SK-N-SH (cell line): ENCODE measurements at places on chromosomes 2 and 18. TPM values are rescaled to one million over a fixed set of nuclear protein-coding genes. Genes with fewer than 3 reads are reported as not detected.

DNA sequence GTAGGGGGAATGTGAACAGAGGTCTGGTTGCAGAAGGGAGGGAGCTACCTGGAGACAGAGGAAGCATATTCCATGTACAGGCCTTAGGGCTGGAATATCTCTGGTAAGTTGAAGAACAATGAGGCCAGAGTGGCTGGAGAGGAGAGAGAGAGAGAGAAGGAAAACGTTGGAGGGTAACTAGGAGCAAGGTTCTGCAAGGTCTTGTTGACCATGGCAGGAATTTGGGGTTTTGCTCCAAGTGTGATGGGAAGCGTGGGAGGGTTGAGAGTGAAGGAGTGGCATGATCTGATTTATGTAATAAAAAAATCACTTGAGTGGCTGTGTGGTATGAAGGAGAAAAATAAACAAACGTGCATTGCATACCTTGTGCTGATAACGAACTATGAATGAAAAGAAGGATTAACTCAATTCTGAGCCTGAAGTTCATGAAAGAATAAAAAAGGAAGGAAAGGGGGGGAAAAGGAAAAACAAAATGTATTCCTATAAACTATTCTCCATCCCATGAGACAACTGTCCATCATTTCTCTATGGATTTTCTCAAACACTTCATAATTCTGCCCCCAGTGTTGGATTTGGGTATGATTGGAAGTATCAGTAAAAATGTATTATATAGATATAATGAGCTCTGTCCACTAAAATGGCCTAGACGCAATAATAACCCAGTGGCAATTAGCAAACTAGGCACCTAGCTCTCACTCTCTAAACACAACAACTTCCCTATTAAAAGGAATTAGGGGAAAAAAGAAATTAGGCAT is 59.7 kb upstream of the PMAIP1 start:
- no peaks in the 10 kb centered on the region for H3K27me3 ChIP-seq
- no peak for DNase-seq
- H3K4me3 ChIP-seq: no peak overlapping the region
- no peaks in the 10 kb centered on the region for H3K36me3 ChIP-seq

GRCh38 chr18:5095239-5095638 is 101.8 kb downstream of the AKAIN1 start:
- no peak overlapping the region for H3K4me3 ChIP-seq
- no peak overlapping the region for H3K27ac ChIP-seq
- no peaks in the 10 kb centered on the region for H3K36me3 ChIP-seq

DNA sequence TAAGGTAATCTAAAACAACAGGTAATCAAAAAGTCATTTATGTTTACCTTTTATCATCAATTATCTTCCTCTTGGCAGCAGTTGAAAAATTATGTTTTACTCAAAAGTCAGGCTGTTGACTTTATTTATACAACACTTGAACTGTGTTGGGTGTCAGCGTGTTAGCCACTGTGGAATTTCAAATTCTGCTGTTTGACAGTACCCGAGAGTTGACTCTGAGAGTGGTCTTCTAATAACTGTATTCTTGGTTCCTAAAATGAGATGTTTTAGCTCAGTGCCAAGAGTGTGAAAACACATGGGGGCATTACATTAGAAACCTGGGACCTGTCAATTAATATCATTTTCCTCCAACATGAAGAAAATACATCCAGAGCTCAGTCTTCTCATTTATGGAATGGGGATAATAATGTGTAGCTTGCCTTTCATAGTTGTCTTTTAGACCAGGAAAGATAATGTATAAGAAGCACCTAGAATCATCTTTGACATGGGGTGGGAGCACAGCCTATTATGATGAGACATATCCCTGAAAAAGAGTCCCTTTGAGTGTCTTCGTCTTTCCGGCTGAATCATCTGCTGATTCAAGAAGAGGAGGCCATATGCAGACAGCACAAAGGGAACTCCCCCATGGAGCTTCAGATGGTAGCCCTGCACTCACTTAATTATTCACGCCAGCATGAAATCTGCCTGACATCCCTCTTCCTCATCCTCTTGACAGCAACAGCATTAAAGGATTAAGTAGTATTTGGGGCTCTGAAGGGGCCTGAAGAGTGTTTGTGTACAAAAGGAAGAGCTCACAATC is 89.1 kb downstream of the AFF3 start:
- H3K4me1 ChIP-seq: no peaks in the 10 kb centered on the region; the same call in 1 of the 2 replicates
- no peak overlapping the region for H3K4me3 ChIP-seq
- no peak for DNase-seq

DNA sequence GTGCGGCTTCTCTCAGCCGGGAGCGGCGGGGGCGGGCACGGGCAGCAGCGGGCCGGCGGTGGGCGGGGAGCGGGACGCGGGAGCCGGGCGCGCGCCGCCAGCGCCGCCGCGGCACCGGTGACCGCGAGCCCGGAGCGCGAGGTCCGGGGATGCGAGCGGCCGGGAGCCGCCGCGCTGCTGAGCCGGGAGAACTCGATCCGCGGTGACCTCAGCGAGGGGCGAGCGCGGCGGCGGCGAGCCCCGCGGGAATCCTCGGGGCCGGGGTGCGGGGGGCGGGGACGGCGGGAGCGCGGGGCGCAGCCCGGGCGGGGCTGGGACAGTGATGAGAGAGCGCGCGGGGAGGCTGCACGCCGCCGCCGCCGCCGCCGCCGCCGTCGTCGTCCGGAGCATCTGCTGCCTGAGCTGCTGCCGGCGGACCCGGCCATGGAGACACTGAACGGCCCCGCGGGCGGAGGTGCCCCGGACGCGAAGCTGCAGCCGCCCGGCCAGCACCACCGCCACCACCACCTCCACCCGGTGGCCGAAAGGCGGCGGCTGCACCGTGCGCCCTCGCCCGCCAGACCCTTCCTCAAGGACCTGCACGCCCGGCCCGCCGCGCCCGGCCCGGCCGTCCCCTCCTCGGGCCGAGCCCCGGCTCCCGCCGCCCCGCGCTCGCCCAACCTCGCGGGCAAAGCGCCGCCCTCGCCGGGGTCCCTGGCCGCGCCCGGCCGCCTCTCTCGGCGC is at the start of gene MTCL1:
MTCL1 (plus strand) TSS at position 319 of the 723 bp plus-strand sequence; CDS start at position 424, 105 bp downstream.
- peaks cover 25% of the 10 kb centered on the region for H3K4me1 ChIP-seq
- H3K27ac ChIP-seq: peak within 1 kb of the TSS; percentile 86
- no peaks in the 10 kb centered on the region for H3K27me3 ChIP-seq
- DNase-seq: peak; percentile 89
- H3K4me3 ChIP-seq: peak within 1 kb of the TSS; percentile 83

GRCh38 chr2:94874277-94874997 is 3.2 kb downstream of the TEKT4 start:
- no peak overlapping the region for H3K27ac ChIP-seq
- DNase-seq: peak; percentile 89

- H3K27me3 ChIP-seq: no peaks in the 10 kb centered on the region
- DNase-seq: no peak
- no peaks in the 10 kb centered on the region for H3K4me1 ChIP-seq
- H3K27ac ChIP-seq: no peak overlapping the region
- H3K36me3 ChIP-seq: no peaks in the 10 kb centered on the region
These were observed 215.4 kb upstream of the NRXN1 start for GRCh38 chr2:51247252-51247805.

GRCh38 chr2:236642584-236643291 is 73.1 kb downstream of the ACKR3 start:
- no peak overlapping the region for H3K27ac ChIP-seq
- H3K36me3 ChIP-seq: no peaks in the 10 kb centered on the region
- no peak overlapping the region for H3K4me3 ChIP-seq
- no peak for DNase-seq
- H3K27me3 ChIP-seq: no peaks in the 10 kb centered on the region

DNA sequence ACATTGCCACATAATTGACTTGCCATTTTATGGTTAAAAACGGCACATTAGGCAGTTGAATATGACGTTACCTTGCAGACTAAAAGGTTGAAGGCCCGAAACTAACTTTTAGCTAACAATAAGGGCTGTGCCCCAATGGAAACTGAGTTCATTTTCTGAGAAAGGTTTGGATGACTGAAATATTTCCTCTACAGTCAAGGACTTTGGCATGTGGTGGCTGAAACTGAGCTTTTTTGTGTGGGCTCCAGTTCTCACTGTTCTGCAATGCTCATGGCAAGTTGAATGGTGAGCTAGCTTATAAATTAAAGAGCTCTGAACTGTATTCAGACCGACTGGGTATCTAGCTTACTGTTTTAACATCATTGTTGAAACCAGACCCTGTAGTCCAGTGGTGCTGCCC is 23.8 kb upstream of the TXNDC2 start:
- no peaks in the 10 kb centered on the region for H3K4me1 ChIP-seq
- H3K27me3 ChIP-seq: no peaks in the 10 kb centered on the region
- H3K36me3 ChIP-seq: no peaks in the 10 kb centered on the region
- H3K4me3 ChIP-seq: no peak overlapping the region
- H3K27ac ChIP-seq: no peak overlapping the region

- no peaks in the 10 kb centered on the region for H3K36me3 ChIP-seq
- peak; percentile 18 for DNase-seq
- no peaks in the 10 kb centered on the region for H3K4me1 ChIP-seq
- peaks cover 21% of the 10 kb centered on the region; the same call in 1 of the 2 replicates for H3K27me3 ChIP-seq
- no peak overlapping the region for H3K27ac ChIP-seq
These were observed 10.3 kb upstream of the FTCDNL1 start for GRCh38 chr2:199861132-199861774.

Gene TMEM200C
- not detected in 2 replicates for polyA plus RNA-seq

Gene LYG2
- polyA plus RNA-seq: not detected in 2 replicates

Gene HOXD1
- polyA plus RNA-seq: not detected in 2 replicates
